ENCODE measurements at places on chromosomes 1 and 21.

DNA sequence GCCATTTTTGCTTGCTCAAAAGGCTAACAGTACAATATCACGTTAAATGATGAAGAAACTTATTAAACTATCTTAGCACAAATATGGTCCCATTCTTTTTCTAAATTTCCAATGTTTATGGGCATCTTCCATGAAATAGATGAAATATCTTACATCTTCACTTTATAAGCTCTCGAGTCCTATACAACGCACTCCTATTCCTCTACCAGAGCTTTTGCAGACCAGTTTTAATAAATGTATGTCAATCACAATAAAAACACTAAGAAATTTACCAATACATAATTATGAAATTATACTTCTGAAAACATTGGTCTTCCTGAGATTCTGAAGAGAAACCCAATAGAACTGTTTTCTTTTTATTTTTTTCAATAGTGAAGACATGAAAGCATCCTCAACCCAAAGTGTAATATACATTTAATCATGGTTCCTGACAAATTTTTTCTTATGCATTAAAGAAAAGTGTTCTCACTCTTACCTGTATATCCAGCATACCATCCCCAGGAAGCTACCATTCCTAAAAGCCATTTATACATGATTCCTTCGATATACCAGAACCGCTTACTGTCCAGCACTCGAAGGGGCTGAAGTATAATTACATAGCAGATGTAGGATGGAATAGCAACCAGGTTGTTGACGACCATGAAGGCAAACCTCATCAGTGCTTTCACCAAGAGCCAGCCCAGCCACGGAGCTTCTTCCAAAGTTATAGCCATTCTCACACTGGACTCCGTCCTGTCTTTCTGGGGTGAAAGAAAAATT, 1.8 kb downstream of the LPGAT1 start:
- no peak for DNase-seq

DNA sequence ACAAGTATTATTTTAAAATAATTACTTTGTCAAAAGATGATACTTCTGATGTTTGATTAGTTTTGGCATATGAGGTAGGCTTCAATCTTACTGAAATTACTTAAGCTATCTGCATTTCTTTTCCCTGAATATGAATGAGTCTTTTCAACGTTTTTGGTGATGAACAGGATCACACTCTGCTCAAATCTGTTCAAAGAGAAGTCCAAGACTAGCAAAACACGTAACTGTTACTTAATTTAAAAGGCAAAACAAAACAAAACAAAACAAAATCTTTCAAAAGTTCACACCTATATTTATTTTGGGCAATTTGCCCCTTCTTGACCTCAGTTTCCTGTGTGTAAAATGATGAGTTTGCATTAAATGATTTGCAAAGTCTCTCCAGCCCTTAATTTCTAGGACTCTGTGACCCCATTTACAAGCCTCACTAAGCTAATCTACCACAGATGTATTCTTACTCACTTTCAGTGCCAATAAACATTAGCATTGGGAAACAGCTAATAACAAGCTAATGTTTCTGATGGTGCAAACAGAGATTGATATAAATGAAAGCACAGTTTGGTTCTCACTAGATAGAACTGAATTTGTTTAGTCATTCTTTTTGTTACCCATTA, 865.4 kb downstream of the LTN1 start:
- DNase-seq: no peak

DNA sequence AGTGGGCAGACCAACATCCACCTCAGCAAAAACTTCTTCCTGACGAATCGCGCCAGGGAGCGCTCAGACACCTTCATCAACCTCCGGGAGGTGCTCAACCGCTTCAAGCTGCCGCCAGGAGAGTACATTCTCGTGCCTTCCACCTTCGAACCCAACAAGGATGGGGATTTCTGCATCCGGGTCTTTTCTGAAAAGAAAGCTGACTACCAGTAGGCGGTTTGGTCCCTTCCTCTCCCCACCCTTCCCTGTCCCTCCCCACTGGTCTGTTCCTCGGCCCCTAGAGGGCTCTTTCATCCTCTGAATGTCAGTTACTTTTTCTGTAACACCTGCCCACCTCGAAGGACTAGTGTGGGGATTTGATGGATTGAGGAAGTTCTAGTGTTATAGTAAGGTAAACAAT, 46.9 kb downstream of the CAPN2 start:
- no peak for DNase-seq

DNA sequence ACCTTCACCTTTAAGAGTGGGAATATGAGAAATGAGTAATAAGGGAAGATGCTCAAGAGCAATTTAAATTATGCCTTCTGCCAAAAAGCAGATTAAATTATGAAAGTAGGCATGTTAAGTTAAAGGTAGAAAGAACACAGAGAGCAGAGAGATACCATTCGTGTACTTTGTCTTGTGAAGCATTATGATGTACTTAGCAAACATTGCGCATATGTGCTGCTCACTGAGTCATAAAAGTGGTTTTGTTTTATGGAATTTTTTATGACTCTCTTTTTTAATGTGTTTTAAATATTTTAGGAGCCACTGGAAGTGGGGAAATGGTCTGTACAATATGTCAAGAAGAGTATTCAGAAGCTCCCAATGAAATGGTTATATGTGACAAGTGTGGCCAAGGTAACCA, 35.3 kb downstream of the MTF2 start:
- no peak for DNase-seq

DNA sequence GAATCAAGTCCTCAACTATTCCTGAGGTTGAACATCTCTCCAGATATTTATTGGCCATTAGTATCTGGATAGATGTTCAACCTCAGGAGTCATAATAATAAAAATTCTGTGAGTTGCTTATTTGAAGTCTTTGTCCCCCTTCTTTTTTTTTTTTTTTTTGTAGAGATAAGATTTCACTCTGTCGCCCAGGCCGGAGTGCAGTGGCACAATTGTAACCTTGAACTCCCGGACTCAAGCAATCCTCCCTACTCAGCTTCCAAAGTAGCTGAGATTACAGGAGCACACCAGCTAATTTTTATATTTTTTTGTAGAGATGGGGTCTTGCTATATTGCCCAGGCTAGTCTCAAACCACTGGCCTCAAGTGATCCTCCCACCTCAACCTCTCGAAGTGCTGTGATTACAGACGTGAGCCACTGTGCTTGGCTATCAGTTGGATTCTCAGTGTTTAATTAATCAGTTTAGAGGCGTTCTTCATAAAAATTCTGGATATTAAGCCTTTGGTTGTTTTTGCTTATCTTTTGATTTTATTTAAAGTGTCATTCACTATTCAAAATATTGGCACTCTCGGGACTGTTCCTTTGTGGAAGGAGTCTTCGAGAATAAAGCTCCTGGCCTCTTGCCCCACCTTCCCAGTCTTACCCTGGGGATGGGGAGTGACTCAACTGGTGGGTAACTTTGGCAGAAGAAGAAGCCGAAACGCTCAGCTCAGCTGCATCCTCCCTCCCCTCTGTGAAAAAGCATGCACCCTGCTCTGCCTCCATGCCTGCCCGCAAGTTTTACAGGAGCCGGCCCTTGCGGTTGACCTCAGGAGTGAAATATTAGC, 11.2 kb upstream of the HYI start:
- DNase-seq: no peak
